Activated CD4-positive, alpha-beta T cell treated with anti-CD3 and anti-CD28 coated beads, Interleukin-2, Interleukin-4, amounts not matched to agents 100 ng/mL and 50 ng/mL, durations not matched to agents 16 hours and 8 hours (primary cell): ENCODE measurements at places on chromosomes 3 and 15.

DNA sequence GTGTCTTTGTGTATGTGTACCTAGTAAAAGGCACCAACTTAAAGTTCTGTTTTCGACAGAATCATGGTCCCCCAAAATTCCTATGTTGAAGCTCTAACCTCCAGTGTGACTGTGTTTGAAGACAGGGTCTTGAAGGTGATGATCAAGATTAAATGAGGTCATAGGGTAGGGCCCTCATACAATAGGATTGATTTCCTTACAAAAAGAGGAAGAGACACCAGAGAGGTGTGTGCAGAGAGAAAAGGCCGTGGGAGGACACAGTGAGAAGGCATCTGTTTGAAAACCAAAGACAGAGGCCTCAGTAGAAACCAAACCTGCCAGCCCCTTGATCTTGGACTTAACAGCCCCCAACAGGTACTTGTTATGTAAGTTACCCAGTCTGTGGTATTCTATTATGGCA is 52.0 kb upstream of the CORO2B start:
- no peak for DNase-seq

DNA sequence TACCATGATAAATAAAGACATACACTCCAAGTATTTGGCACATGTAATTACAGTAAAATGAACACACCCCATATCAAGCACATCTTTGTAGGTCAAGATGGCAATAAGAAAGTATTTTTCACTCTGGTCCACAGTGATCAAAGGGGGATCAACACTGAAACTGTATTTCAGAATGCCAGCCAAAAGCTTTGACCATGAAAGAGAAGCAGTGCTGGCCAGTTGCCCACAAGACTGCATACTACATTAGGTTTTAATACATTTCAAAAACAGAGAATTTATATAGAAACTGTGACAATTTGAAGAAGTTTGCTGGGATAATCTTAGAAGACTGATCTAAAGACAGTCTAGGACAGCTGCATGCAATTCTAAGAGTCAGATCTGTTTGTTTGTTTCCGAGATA is 1035.3 kb downstream of the FHIT start:
- DNase-seq = no peak

DNA sequence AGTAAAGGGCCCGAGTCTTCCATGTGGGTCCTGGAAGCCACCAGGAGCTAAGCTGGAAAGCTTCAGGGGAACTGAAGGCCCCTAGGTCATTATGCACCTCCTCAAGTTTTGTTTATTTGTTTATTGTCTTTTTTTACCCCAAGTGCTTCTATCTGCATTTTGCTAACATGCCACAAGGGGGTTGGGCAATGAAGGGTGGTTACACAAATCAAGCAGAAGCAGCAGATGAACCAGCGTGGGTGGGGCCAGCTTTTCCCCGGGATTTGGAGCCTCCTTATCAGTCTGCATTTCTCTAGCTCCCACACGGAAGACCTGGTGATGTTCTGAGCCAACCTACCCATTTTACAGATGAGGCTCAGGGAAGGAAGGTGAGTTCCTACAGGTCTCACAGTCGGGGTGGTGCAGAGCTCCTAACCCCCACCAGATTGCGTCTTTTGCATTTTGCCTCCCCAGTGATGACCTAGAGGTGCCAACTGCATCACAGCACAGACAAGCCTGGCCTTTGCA is 16.8 kb downstream of the TMC3 start:
- DNase-seq = no peak

DNA sequence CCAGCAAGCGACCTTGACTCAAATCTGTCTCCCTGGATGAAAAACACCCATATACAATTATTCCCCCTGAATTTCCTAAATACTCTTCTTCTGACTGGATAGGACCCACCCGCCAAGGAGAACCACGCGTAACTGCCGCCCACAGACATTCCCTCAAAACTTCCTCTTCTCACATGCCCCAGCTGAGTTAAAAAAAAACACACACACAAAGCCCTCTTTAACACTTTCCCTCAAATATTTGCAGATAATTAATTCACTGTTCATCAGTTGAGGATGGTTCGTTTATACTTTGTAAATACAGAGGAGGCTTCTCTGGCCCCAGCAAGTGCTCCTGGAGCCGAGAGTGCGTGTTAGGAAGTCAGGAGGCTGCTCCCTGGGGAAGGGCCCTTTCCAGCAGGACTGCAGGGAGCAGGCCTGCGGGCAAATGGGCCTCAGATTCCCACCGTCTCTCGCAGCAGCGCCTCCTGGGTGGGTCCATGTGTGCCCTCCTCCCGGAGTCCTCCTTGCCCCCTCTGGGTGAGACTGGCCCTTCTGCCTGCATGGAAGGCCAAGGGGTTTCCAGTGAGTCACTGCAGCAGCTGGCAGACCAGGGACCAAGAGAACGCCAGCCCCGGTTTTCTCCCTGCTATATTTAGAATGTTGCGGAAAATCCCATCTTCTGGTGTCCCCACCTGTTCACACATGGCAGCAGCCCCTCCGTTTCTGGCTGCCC is 46.8 kb downstream of the MGLL start:
- DNase-seq = no peak

GRCh38 chr15:51075826-51076523 is 18.7 kb downstream of the TNFAIP8L3 start:
- DNase-seq = peak; percentile 48

DNA sequence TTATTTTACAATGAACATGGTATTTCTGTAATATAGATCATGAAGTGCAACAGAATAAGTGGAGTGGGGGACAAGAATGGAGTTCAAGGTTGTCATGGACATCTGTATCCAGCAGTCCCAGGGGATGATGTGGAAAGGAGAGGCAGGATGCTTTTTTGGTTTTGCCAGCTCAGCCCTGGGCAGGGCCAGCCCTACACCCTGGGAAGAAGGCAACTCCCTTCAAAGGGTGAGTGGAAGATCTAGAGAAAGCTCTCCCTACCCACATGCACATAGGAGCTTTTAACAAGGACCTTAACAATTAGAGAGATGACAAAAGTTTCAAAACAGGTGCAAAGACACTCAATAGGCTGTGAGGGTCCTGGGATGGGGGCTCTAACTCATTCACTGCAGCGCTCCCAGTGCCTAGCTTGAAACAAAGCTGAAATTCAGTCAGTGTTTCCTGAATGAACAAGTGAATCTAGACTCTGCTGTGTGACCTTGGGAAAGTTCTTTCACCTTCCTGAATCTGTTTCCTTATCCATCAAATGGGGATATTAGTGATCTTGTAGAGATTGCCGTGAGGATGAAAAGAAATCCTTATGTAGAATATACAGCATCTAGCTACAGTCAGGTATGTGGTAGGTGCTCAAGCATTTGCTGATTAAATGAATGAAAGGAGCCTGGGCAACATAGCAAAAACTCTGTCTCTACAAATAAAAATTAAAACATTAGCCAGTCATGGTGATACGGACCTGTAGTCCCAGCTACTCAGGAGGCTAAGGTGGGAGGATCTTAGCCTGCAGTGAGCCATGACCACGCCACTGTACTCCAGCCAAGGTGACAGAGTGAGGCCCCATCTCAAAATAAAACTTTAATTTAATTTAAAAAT is 14.3 kb downstream of the BHLHE40 start:
- DNase-seq = no peak

- peak; percentile 64 for DNase-seq
These were observed 4.4 kb upstream of the CLDN11 start for GRCh38 chr3:170414202-170414663.

DNA sequence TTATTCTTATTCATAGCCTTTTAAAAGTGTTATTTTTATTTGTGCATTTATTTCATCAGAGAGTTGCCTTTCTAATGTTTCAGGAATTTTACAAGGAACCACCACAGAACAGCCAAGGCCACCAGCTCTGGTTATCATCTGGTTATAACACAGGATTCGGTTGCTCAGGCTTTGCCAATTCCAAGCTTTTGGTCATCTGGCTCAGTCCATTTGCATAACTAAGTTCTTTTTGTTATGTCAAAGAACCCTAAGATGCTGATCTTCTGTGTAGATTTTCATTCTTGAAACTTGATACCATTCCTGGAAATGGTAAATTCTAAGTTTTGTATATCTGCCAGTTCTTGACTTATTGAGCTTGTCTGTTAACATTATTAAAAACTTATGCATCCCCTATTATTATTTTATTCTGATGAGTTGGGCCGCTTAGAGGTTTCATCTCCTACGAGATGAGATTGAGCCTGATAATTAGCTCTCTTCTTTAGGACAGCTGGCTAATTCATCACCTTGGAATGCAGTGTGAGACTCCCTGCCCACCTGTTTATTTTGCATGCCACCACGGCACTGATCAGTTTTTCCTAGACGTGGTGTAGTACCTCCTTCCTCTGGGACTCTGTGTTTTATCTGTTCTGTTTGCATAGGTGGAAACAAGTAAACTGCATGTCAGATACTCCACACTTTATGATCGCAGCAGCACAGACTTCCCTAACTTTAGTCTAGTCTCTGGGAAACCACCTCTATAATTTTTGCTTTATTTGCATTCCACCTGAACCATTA is 264.8 kb downstream of the SLCO3A1 start:
- no peak for DNase-seq

GRCh38 chr3:133874761-133875438 is 20.8 kb downstream of the RAB6B start:
- no peak for DNase-seq

GRCh38 chr3:129908417-129908816 is 14.9 kb upstream of the TMCC1 start:
- DNase-seq = no peak

DNA sequence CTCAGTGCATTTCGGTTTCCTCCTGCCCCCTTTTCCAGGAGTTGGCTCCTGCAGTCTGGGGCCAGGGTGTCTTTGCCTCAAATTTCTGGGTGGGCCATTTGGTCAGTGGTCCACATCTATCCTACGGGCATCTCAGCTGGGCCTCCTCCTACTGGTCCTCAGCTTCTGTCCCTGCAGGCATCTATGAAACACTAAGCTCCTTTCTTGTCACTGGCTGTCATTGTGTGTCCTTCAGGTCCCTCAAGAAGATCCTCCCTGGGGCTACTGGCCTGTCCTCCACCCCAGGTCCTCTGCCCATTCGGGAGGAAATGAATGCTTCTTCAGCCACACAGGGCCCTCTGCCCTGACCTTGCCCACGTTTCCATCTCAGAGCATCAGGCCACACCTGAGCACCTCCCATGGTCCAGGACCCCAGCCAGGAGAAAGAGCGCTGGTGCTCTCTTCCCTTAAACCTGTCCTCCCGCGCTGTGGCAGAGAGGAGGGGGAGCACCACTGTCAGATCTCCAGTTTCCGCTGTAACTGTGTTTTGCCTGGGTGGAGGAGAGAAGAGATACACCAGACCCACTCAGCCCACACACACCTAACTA is 1.8 kb downstream of the PRR23E start:
- no peak for DNase-seq

DNA sequence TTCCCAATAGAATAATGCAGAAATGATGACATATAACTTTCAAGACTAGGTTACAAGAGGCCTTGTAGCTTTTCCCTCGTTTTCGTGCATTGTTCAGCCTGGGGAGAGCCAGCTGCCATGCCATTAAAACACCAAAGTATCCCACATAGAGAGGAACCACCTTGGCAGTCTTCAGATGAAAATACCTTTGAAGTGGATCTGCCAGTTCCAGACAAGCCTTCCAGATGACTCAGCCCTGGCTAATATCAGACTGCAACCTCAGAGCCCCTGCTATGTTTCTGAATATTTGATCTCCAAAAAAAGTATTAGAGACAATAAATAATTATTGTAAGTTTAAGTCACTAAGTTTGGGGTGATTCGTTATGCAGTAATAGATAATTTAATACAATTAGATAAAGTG is 294.3 kb upstream of the GBE1 start:
- no peak for DNase-seq

DNA sequence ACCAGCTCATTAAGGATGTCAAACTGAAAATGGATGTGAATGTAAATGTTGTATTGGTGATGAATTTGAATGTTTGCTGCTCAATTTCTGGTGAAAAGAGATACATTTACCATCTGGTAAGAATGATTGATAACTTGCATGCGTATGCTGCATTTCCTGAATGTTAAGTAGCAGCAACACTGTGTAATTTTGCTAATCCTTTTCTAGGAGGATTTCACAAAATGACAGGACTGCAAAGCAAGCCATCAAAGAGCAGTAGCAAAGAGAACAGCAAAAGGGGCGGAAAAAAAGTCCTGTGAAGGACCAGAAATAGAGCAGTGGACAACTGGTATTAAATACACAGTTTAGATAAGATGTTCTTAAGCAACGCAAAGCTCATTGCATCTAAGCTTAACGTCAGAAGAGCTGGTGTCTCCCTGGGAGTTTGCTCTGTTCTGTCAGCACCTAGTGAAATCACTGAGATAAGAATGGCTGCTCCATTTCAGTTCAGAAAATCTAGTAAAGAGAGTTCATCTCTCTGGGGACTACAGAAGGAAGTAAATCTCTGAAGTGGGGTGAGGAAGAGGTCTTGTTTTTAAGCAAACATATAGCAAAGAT is 23.5 kb upstream of the PAQR5 start:
- DNase-seq = no peak

GRCh38 chr3:85182975-85183752 is 224.4 kb downstream of the CADM2 start:
- no peak for DNase-seq

GRCh38 chr3:123331006-123331405 is 117.9 kb downstream of the ADCY5 start:
- no peak for DNase-seq

GRCh38 chr3:34396956-34397355 is 598.5 kb downstream of the PDCD6IP start:
- DNase-seq = no peak

GRCh38 chr3:43773273-43774094 is 82.7 kb downstream of the ABHD5 start:
- DNase-seq = no peak

GRCh38 chr3:10519236-10519635 is 13.8 kb upstream of the ATP2B2 start:
- no peak for DNase-seq

GRCh38 chr3:178041931-178042330 is 494.3 kb upstream of the KCNMB2 start:
- DNase-seq = no peak

- no peak for DNase-seq
These were observed 500.9 kb upstream of the MDFIC2 start for GRCh38 chr3:70813311-70813710.

DNA sequence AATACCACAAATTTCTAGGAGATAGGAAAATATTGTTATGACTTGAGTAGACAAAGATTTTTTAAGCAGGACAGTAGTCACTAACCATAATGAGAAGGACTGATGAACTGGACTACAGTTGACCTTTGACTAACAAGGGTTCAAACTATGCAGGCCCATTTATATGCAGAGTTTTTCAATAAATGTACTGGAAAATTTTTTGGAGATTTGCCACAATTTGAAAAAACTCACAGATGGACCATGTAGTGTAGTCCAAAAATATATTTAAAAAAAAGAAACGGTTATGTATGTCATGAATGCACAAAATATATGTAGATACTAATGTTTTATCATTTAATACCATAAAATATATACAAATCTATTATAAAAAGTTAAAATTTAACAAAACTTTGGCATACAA is 151.8 kb downstream of the LRRN1 start:
- DNase-seq = no peak

GRCh38 chr3:18751514-18751913 is 326.4 kb upstream of the SATB1 start:
- DNase-seq = no peak

DNA sequence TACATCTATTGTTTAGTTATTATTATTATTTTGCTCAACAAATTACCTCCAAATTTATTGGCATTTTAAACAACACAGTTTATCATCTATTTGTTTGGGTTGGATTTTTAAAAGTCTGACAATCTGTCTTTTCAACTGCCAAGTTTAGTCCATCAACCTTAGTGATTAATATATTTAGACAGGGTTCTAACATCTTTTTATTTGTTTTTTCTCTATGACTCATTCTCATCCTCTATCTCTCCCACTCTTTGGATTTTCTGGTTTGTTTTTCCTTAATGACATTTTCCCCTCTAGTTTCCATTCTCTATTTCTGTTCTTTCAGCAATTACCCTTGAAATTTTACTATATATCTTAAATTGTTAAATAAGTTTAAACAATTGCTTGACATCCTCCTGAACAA is 41.9 kb downstream of the EMC4 start:
- DNase-seq = no peak
